ENCODE measurements at places on chromosomes 11 and 22.

DNA sequence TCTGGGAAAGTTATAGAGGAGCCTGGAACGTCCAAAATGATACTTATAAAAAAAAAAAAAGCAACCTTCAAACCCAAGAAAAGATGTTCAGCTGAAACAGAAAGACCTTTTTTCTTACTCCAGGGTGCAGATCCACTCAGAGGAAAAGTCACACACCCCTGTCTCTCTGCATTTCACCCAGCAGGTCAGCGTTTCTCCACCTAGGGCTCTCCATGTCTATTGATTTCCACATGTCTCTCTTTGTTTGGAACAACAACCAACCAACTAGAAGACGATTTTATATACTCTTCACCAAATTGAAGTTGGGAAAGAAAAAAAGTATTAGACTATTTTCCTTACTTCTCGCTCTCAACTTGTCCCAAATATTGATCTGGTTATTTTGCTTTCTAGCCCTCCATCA, 42.2 kb upstream of the BLID start:
- DNase-seq, result no peak

GRCh38 chr11:75548595-75549272, 13.3 kb upstream of the SERPINH1 start:
- DNase-seq, result no peak

DNA sequence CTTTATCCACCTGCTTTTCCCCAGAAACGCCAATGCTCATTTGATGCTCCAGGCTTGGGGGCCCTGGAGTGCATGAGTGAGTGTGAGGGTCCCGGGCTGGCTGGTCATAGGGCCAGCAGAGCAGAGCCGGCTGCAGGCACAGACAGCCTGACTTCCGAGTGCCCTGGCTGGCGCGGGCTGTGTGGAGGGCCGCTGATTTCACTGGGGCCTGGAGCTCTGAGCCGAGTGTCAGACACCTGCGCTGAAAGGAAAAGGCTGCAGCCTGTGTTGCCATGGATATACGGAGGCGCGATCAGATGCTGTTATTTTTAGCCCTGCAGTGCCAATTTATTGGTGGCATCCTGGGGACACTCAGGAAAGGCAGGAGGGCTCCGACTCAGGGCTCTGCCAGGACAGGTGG, 87.6 kb downstream of the ST3GAL4 start:
- DNase-seq, result no peak

- no peak for DNase-seq
These were observed 38.5 kb upstream of the SPON1 start for GRCh38 chr11:13923716-13924650.

GRCh38 chr11:78834886-78835285, 260.2 kb upstream of the NARS2 start:
- no peak for DNase-seq

DNA sequence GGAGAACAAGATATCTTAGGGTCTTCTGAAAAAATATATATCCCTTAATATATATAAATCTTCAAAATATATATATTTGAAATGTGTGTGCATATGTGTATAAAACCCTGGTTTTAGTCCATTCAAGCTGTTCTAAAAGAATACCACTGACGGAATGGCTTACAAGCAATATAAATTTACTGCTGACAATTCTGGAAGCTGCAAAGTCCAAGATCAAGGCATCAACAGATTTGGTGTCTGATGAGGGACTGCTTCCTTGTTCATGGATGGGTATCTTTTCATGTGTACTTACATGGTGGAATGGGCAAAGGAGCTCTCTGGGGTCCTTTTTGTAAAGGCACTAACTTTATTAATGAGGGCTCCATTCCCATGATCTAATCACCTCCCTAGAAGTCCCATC, 6.8 kb downstream of the NXPE2 start:
- DNase-seq, result no peak

- DNase-seq, result no peak
These were observed 29.0 kb downstream of the TRMU start for GRCh38 chr22:46364341-46365165.

DNA sequence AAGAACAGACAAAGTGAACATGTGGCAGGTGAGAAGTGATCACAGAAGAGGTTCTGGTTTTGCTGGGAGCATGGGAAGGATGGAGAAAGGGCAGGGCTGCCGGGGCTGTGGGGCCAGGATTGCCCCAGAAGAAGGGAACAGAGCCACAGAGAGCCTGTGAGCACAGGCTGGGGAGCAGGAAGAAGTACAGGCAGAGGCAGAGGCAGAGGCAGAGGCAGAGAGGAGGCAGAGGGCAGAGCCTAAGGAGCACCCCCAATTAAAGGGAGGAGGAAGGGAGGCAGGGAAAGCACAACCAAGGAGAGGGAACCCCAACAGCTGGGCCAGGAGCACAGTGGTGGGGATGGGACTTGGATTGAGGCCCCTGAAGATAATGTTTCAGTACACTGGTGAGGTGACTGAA, 51.5 kb downstream of the SGSM3 start:
- no peak for DNase-seq

- no peak for DNase-seq
These were observed 57.9 kb upstream of the SYT13 start for GRCh38 chr11:45344028-45344427.

DNA sequence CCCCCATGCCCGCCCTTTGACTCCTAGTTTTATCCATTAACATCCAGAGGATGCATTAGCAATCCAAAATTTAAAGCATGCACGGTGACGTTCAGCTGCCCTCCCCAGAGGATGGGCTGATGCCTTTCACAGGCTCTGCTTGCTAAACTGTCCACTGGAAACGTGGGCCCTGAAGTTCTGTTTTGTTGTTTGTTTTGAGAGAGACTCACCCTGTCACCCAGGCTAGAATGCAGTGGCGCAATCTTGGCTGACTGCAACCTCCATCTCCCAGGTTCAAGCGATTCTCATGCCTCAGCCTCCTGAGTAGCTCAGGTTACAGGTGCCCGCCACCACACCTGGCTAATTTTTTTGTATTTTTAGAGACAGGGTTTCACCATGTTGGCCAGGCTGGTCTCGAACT, 39.3 kb downstream of the NFRKB start:
- DNase-seq, result no peak

DNA sequence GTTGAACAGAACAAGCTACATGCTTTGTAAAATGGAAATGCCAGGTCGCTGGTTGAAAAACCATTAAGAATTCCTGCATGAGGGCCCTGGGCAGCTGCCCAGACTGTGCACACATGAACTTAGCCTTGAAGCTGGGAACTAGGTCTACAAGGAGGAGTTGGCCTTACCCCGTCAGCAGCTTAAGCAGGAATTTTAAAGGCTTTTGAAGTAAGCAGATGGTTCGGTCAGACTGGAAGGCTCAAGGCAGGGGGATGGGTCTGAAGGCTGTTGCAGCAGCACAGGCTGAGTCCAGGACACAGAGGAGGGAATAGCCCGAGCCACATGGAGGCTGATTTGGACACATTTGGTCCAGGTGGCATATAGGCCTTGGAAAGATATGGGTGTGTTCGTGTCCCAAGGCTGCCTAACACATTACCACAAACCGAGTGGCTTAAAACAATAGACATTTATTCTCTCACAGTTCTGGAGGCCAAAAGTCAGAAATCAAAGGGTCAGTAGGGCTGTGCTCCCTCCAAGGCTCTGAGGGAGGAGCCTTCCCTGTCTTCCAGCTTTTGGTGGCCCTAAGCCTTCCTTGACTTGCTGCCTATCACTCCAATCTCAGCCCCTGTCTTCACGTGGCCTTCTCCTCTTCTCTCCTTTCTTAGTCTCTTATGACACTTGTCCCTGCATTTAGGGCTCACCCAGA, 11.6 kb downstream of the LIF start:
- no peak for DNase-seq

DNA sequence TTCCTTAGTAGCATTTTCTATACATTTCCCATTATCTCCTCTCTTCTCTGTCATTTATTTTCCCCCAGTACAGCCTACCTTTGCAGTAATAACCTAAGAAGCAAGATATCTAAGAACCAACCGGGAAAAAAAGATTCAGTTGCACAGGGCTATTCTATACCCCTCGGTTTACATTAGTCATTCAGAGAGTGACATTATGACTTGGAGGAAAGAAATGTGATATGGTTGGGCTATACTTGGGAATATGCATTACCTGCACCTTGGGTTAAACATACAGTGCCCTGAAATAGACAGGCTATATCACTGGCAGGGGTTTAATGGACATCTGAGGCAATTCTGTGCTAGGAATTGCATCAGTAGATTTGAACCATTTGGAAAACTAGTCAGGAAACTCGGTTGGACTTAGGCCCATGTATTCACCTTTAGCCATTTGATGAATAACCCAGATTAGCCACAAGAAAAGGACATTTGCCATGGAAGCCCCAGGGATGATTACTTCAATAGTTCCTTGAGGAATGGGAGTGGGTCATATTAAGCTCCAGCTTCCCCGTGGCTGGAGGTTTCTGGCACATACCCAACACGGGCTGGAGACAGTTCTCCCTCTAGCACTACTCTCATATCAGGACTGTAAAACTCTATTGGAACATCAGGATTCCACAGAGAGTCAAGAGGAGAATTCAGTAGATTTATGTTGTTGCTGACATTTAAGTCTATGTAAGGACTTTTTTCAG, 973.2 kb downstream of the NTM start:
- DNase-seq, result no peak

GRCh38 chr22:39234472-39234787, 10.4 kb downstream of the PDGFB start:
- no peak for DNase-seq
